ENCODE measurements at places on chromosomes 2 and 18.

GRCh38 chr2:1414121-1414520, 858 bp downstream of the TPO start:
- DNase-seq, result no peak

- DNase-seq, result no peak
Observed at GRCh38 chr2:108960006-108960405, 29.0 kb downstream of the EDAR start.

DNA sequence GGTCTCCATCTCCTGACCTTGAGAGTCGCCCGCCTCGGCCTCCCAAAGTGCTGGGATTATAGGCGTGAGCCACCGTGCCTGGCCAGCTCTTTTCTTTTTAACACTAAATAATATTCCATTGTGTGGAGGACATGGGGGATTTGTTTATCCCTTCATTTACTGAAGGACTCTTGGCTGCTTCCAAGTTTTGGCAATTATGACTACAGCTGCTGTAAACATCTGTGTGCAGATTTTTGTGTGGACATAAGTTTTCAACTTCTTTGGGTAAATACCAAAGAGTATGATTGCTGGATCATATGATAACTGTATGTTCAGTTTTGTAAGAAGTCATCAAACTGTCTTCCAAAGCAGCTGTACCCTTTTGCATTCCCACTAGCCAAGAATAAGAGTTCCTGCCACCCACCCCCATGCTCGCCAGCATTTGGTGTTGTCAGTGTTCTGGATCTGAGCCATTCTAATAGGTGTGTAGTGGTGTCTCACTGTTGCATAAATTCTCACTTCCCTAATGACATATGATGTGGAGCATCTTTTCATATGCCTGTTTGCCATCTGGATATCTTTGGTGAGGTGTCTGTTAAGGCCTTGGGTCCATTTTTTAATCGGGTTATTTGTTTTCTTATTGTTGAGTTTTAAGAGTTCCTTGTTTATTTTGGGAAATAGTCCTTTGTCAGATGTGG, 52.2 kb downstream of the TNFRSF11A start:
- DNase-seq, result no peak

DNA sequence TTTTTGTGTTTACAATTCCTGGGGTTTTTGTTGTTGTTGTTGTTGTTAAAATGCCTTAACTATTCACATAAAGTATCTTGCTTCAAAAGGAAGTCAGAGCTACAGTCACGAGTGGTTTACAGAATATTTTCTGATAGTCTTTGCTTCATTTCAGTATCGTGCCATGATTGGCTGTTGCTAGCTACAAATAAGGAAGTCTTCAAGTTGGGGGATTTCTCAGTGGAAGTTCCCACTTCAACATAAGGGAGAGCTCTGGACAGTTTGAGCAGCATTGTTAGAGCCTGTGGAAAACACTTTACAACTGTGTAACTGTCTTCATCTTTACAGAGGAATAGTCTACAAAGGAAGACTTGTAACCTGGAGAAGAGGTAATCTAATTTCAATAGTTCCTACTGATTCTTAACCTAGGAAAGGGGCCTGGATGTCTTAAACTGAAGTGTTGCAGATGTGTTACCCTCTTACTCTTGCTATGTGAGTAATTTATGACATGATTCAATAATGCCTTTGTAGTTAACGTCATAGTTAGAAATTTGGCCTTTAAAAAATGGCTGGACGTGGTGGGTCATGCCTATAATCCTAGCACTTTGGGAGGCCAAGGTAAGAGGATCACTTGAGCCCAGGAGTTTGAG, 23.4 kb upstream of the TANK start:
- no peak for DNase-seq
